Skeletal muscle cell (primary cell): ENCODE measurements at places on chromosomes 6 and 20.

DNA sequence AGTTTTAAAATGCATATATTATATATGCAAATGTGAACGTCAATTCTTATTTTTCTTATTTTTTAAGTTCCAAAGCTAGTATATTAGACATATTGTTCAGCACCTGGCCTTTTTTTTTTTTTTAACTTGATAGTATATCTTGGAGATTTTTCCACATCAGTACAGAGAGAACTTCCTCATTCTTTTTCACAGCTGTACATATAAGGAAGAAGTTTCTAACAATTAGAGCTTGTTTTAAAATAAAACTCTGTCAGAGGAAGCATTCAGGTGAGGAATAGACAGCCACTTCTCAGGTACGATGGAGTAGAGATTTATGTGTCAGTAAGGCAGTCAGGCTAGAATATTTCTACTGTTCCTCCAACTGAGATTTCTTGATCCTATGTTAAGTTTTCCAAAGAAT is 233.1 kb upstream of the SUPT3H start:
- no peak for DNase-seq

DNA sequence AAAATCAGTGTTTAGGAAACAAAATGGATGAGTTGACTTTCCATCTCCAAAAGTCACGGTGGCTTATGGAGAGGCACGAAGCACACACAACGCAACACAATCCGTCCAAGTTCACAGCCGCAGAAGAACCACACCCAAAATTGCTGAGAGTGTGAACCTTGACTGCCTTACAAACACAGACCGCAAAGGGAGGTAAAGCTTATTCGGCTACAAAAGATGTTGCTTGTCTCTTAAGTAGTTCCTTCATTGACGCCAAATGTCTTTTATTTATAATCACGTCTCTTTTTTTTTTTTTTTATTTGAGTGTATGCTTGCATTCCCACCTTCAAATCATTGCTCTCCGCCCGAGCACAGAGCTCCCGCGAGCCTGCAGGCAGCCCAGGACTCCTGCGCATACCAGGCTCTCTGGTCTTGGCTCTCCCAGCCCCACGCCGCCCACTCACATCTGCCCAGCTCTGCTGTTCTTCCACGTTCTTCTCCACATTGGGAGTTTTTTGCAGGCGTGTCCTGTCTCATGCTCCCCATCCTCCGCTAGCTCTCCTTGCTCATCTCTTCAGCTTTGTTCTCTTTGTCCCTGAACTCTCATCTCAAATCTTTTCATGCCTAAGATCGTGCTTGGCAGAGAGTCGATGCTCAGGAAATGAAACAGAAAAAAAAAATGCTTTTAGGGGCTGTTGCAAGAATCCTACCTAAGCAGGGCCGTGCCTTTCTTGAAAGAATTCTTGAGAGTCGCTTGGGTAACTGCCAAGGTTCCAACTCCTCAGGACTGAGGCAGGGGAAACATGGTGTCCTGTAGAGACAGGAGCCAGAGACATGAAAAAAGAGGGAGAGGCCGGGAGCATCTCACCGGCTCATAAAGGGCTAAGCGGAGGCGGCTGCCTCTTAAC is 25.8 kb downstream of the LY86 start:
- no peak for DNase-seq

DNA sequence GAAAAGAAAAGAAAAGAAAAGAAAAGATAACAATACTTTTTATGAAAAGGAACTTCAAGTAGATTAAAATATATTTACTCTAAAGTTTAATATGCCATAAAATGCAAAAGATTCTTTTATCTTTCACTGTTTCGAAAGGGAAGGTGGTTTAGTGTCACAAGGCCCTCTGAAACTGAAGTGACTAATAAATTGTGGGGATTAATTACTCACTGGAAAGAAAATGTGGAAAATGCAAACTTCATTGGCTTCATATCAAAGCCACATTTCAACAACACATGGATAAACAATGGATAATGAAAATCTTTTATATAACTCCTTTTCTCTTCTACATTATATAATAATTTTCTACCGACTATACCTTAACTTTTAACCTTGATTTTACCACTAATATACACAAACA is 320.5 kb upstream of the RSPO3 start:
- no peak for DNase-seq

DNA sequence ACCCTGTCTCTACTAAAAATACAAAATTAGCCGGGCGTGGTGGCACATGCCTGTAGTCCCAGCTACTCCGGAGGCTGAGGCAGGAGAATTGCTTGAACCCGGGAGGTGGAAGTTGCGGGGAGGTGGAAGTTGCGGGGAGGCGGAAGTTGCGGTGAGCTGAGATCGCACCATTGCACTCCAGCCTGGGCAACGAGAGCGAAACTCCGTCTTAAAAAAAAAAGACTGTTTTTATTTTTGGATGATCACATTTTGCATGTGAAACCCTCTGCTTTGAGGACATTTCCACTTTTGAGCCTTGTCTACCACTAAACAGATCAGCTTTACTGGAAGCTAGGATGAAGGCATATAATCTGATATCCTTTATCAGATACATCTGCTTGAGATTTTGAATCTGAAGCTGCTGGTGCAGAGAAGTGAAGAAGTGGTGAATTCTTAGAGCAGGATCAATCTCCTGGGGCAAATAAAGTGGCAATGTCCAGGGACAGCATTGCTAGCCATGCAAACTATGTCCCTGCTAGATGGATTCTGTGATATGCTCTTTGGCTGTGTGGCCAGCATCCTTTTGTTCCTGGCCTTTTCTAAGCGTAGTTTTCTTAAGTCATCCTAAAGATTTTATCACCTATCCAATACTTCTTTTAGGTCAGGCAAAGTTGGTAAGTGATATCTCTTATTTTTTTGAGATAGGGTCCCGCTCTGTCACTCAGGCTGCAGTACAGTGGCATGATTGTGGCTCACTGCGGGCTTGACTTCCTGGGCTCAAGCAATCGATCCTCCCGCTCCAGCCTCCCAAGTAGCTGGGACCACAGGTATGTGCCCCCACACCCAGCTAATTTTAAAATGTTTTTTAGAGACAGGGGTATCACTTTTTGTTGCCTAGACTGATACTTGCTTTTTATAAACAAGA is 23.3 kb downstream of the RBL1 start:
- no peak for DNase-seq

DNA sequence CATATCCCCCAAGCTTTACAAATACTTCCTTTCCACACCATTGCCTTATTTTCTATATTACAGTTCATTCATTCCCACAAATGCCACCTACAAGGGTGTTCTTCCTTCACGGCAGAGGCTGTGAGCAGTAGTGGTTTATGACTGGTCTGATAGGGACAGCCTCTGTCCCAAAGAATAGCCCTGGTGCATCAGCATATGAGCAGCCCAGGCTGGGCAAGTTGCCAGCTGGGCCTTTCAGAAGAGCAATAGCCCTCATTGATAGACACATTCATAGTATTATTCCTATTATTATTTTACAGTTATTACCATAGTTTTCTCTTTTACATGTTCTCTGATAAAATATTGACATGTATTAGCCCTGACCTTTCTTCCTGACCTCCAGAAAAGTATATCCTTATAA is 149.9 kb downstream of the MMS22L start:
- no peak for DNase-seq

DNA sequence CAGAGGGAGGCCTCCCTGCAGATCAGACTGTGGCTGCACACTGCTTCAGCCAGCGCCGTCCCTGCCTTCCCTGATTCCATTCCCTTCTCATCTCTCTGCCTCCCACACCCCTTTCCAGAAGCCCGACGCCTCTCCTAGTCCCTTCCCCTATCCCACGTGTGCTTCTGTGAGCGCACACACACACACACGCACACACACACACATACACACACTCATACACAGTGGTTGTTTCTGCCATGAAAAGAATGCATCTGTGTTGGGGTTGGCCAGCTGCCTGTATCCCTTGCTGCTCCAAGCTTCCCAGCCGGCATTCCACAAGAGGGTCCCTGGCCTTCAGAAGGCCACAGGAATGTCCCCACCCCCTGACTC is 51.7 kb downstream of the MOCS1 start:
- DNase-seq: peak; percentile 99

GRCh38 chr20:58044286-58044685 is 184.2 kb downstream of the ANKRD60 start:
- DNase-seq: no peak

- no peak for DNase-seq
These were observed 6.5 kb downstream of the C20orf202 start for GRCh38 chr20:1209447-1210387.

GRCh38 chr6:57242505-57242904 is 20.4 kb upstream of the RAB23 start:
- DNase-seq: peak; percentile 85

DNA sequence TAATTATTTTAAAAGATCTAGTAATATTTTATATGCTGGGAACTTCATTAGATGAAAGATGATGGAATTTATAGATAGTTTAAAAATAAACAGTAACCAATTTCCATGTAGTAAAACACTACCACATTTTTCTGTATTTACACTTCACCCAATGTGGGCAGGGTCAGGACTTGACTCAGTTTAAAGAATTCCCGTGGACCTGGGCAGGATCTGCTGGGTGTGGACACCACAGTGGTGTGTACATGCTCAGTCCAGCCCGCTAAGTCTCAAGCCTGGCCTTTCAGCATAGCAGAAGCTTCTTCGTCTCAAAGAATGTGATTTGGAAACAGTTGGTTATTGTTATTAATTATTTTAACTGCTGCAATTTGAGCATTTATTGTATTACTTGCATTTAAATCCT is 364.2 kb downstream of the SYNE1 start:
- no peak for DNase-seq

GRCh38 chr6:42551217-42551616 is 12.6 kb upstream of the UBR2 start:
- no peak for DNase-seq

- DNase-seq: no peak
These were observed 118.0 kb downstream of the ARMC2 start for GRCh38 chr6:108966251-108966650.

DNA sequence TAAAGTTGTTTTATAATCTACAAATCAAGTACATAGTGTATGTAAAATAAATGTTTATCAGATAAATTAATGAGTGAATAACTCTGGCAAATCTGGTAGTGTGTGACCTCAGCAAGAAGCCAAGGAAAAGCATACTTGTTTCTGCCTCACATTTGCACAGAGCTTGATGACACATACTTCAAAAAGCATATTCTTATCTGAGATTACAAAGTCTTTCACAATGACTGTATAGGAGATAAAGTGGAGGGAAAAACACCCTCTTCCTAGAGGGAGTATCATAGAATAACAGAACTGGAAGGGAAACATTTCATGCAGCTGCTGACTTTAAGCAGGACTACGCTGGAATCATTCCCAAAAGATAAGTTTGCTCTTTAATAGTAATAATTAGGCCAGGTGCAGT is 28.1 kb upstream of the AKAP7 start:
- DNase-seq: no peak

- DNase-seq: no peak
These were observed 134.2 kb downstream of the MRPL14 start for GRCh38 chr6:43992783-43993644.

GRCh38 chr20:58597249-58597891 is 53.7 kb upstream of the STX16 start:
- DNase-seq: peak; percentile 52

DNA sequence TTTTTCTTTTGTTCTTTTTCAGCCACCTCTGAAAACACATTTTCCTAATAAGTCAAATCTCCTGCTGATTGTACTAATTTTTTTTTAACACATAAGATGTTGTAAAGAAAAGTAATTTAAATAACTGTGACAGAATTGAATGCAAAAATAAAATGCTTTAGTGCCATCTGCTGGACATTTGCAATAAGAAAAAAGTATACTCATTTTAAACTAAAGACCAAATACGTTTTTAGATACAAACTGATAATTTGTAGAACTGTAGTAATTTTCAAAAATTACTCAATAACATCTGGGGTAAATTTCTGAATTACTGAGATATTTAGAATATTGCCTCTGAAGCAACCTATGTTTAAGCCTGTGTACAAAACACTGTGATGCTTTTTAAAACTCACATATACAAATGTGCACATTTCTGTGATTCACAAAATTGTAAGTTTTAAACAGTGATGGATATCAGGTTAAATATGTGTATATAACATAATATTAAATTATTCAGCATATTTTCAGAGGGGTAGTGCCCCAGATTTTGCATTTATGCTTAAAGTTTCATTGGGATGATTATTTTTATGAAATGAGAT is 198.7 kb downstream of the RIMS1 start:
- no peak for DNase-seq

DNA sequence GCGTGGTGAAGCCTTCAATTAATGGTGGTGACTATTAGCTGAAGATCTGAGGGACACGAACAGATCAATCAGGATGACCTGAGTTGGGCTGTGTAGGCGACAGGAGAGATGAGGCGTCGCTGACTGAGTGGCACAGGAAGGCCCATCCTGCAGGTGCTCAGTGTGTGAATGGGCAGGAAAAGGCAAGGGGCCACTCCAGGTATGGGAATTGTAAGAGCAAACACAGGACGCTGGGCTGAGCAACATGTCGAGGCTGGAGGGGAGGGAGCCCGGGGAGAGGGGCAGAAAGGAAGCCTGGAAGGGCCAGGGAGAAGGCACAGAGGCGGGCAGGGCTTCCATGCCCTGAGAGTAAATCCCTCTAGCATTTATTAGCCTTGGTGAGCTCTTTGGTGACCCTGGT is 151.0 kb downstream of the VEGFA start:
- no peak for DNase-seq
